ENCODE measurements at places on chromosomes 4 and X. TPM values are rescaled to one million over a fixed set of nuclear protein-coding genes. Genes with fewer than 3 reads are reported as not detected.
A peak's percentile ranks its signal among the peaks of the same experiment; 100 is the strongest.

The RASL11B gene
- 9.3 TPM for total RNA-seq

The FGB gene
- total RNA-seq: not detected

The CYTL1 gene
- 2.0 TPM for total RNA-seq

GRCh38 chrX:68725756-68726365, 78.4 kb downstream of the STARD8 start:
- H3K4me3 ChIP-seq: no peak overlapping the region
- H3K36me3 ChIP-seq: no peaks in the 10 kb centered on the region
- DNase-seq: no peak
- no peaks in the 10 kb centered on the region for H3K4me1 ChIP-seq
- H3K27ac ChIP-seq: no peak overlapping the region

The SHROOM4 gene
- 10.1 TPM for total RNA-seq

The PRKG2 gene
- 0.49 TPM for total RNA-seq

- H3K27me3 ChIP-seq: no peaks in the 10 kb centered on the region
- no peak overlapping the region for H3K4me3 ChIP-seq
- H3K27ac ChIP-seq: no peak overlapping the region
- H3K4me1 ChIP-seq: no peaks in the 10 kb centered on the region
Observed at GRCh38 chr4:72489267-72489666, 79.8 kb downstream of the ADAMTS3 start.

The RAB9B gene
- total RNA-seq: 0.98 TPM

GRCh38 chrX:13069771-13070416, 25.5 kb upstream of the FAM9C start:
- DNase-seq: no peak
- no peaks in the 10 kb centered on the region for H3K27me3 ChIP-seq
- no peaks in the 10 kb centered on the region for H3K36me3 ChIP-seq
- no peak overlapping the region for H3K4me3 ChIP-seq
- no peaks in the 10 kb centered on the region for H3K4me1 ChIP-seq

- H3K4me1 ChIP-seq: peaks cover 9% of the 10 kb centered on the region
- H3K36me3 ChIP-seq: no peaks in the 10 kb centered on the region
- H3K27ac ChIP-seq: peak overlapping the region; percentile 70
- DNase-seq: peak; percentile 93
- peak overlapping the region; percentile 44 for H3K4me3 ChIP-seq
- no peaks in the 10 kb centered on the region for H3K27me3 ChIP-seq
Observed at GRCh38 chr4:112817933-112818593, 181.1 kb downstream of the LARP7 start.

The LRCH2 gene
- total RNA-seq: 10.1 TPM

The SMIM10L2A gene
- total RNA-seq: 1.5 TPM

DNA sequence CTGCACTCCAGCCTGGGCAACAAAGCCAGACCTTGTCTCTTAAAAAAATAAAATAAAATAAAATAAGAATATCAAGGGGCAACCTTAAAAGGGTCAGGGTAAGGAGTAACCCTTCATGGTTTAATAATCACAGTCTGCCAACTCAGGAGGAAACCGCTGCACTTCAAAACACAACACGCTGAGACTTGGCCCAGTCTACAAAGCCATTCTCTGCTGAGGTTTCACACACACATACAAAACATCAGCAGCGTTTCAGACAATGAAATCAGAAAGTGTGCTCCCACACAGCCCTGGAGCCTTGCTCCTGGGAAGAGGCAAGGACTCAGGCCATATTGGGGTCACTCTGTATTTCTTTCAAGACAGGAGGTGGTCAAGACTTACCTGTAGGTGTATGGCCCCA, 18.3 kb downstream of the SCARB2 start:
- DNase-seq: no peak
- no peaks in the 10 kb centered on the region for H3K27me3 ChIP-seq
- peaks cover 71% of the 10 kb centered on the region for H3K4me1 ChIP-seq
- H3K36me3 ChIP-seq: peaks cover 32% of the 10 kb centered on the region
- peak overlapping the region; percentile 82 for H3K27ac ChIP-seq

DNA sequence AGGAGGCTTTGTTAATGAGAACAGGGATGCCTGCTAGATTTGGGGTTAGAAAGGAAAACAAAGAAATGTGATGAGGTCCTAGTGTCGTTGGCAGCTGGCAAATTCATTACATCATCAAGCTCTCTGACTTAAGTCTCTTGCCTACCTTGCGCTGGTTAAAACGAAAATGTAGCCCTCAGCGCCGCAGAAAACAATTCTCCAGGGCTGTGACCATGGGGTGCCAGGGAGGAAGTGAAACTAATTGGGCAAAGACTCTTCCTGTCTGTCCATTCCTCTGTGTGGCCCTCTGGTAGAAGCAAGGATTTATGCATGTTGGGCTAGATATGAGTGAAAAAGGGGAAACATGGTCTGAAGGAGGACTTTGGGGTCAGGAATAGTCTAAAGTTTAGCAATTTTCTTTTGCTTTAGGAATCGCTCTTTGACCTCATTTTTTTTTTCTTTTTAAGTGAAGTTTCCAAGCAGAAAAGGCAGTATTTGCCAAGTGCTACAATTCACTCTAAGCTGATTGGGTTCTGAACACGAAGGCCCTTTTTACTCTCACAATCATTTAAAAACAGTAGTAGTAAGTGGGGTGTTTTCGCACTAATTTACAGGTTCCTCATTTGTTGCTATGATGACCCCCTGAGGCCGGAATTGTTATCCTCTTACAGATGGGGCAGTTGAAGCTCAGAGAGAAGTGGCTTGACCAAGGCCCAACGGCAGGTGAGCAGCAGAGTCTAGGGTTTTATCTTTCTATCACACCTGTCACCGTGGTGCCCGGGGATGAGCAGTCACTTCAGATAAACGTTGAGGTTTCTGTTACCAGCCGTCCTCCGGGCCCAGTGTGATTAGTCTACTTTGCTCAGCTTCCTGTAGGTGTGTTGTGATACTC, 27.3 kb upstream of the CHRNA9 start:
- H3K27me3 ChIP-seq: no peaks in the 10 kb centered on the region
- DNase-seq: no peak
- no peak overlapping the region for H3K27ac ChIP-seq
- H3K36me3 ChIP-seq: no peaks in the 10 kb centered on the region
- no peak overlapping the region for H3K4me3 ChIP-seq

DNA sequence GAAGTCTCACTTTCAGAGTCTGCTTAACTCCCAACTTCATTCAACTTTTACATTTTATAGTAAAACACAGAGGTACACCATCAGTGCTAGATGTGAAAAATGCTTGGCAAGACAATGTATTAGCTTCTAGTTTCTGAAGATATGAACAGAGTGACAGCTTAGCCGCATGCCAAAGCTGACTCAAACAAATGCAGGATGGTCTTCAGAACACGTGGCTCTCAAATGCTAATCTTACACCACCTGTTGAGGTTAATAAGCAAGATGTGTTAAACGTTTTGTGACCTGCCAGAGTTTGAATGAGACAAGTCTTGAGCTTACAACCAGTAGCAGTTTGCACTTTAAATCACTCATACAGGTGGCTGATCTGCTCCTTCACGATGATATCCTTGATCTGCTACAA, 18.9 kb upstream of the GPM6B start:
- H3K36me3 ChIP-seq: no peaks in the 10 kb centered on the region
- H3K27me3 ChIP-seq: no peaks in the 10 kb centered on the region
- no peaks in the 10 kb centered on the region for H3K4me1 ChIP-seq
- no peak overlapping the region for H3K4me3 ChIP-seq
- no peak for DNase-seq
